ENCODE measurements at places on chromosomes 5 and 9. TPM values are rescaled to one million over a fixed set of nuclear protein-coding genes. Genes with fewer than 3 reads are reported as not detected.

GRCh38 chr9:14441976-14442651 lies 128.2 kb upstream of the NFIB start:
- no peak for DNase-seq

DNA sequence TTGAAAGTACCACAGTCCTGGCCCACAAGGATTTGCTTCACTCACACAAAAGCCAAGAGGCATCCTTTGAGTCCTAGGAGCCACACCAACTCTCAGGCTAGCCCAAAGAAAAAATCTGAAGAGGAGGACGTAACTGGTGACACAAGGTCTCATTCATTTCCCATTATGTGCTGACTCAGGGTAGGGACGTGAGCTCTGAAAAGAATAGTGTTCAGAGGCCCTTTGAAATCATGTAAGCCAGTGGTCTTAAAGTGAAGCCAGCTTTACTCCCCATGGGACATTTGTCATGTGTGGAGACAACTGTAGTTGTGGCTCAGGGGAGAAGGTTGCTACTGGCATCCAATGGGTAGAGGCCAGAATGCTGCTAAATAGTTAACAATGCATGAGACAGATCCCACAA lies 332.4 kb downstream of the KCTD16 start:
- no peak for DNase-seq

DNA sequence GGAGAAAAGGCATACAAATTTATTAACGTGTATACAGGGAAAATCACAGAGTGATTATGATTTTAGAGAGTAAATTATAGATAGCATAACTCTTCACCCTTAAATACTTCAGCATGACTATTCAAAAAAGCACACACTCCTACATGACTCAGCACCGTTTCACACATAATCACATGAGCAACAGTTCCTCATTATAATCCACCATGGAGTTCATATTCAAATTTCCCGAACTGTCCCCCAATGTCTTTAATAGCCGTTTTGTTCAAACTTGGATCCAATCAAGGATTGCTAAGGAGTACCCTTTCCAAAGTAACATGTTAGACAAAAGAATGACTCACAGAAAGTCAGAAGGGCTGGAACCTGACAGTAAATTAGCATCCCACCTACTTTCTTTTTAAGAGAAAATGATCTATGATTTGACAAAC lies 32.1 kb downstream of the RAPGEF1 start:
- no peak for DNase-seq

GRCh38 chr5:150068472-150068871 lies 17.9 kb downstream of the CSF1R start:
- no peak for DNase-seq

DNA sequence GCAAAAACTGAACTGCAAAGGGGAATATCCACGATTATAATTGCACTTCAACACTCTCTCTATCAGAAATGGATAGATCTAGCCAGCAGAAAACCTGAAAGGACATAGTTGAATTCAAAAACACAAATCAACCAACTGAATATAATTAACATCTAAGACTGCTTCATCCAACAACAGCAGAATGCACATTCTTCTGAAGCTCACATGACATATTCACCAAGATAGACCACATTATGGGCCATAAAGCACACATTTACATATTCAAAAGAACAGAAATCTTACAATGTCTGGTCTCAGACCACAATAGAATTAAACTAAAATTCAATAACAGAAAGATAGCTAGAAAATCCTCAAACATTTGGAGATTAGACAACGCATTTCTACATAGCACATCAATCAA lies 118.3 kb downstream of the FBXO4 start:
- no peak for DNase-seq

- DNase-seq = no peak
Measured at GRCh38 chr9:131503626-131504465, 1.1 kb downstream of the POMT1 start.

- DNase-seq = no peak
Measured at GRCh38 chr9:124239249-124240073, 18.3 kb upstream of the NEK6 start.

DNA sequence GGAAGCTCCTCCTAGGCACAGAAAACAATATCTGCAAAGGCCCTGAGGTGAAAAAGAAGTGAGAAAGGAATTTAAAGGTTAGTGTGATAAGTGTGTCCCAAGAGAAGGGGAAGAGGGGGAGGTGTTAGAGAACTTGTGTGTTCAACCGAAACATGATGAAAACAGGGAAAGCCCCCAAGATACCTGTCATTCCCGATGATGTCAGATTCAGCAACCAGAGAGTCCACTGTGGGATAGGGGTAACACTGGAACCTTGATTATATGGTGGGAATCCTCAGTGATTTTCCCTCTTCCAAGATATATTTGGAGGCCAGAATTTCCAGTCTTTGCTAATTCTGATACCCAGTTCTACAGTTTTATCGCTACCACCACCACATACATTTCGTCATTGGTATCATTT lies 15.5 kb upstream of the BNC2 start:
- no peak for DNase-seq

- DNase-seq = no peak
Measured at GRCh38 chr5:110321117-110321516, 405.4 kb downstream of the TMEM232 start.

- no peak for DNase-seq
Measured at GRCh38 chr5:81425569-81425968, 31.6 kb upstream of the ACOT12 start.

DNA sequence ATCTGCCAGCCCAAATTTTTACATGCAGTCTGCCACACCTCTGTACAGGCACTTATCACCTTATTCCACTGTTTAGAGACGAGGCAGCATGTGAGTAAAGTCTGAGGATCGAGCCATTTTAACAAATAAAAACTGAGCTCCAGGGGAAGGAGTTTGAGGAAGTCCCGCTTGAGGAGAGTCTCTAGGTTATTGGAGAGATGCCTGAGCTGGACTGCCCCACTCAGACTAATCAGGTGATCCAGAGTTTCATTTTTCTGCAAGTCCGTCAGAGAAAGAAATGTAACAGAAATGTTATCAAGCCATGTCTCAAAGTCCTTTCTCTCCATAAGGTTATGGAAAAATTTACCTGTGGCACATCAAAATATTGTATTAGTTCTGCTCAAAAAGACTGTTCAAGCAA lies 5.3 kb downstream of the FBXW2 start:
- no peak for DNase-seq

GRCh38 chr5:141514330-141515133 lies 25.7 kb downstream of the PCDHGC5 start:
- DNase-seq = no peak

GRCh38 chr9:117403403-117403811 lies 11.4 kb downstream of the ASTN2 start:
- no peak for DNase-seq

DNA sequence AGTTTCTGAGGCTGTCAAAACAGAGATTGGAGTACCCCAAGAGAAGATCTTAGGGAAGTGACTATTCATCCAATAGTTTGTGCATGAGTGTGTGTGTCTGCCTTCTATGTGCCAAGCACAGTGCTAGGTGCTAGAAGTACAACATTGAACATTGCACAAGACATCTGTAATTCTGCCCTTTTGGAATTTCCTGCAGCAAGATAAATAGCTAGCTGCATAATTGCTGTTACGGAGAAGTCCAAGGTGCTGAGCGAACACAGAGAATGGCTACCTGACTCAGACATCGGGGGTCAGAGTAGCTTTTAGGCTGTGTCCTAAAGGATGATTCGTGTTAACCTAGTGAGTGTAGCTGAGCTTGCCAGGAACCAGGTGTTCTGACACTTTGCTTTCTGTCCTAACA lies 44.8 kb downstream of the PAPPA start:
- DNase-seq = no peak

GRCh38 chr9:76101075-76101474 lies 210.6 kb downstream of the PCSK5 start:
- no peak for DNase-seq

DNA sequence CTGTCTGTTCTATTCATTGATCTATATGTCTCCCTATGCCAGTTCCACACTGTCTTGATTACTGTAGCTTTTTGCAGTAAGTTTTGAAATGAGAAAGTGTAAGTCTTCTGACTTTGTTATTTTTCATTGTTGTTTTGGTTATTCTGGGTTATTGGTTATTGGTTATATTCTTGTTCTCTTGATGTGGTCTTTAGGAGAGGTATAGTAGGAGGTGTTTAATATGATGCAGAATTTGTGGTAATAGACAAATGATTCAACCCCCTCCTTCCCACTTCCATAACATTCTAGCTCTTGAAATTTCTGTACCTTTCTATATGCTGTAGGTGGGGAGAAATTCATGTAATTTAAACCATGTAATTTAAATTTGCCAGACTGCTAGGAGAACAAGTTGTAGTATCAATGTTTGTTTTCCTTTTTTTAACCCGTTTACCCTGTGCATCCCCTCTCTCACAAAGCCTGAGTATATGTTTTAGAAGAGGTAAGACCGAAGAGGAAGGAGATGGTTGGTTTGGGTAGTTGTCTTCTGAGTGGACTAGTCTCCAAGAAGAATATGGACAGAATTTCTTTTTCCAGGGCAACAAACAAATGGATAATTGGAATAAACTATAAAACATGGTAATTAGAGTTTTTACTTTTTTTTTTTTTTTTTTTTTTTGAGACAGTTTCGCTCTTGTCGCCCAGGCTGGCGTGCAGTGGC lies 19.2 kb downstream of the ANKHD1 start:
- DNase-seq = no peak

Gene PCDHB3
- 0.77 TPM for total RNA-seq

Gene ANGPTL2
- 35.7 TPM for total RNA-seq

Gene IFNA13
- not detected for total RNA-seq

Gene CCDC183
- total RNA-seq = 2.1 TPM

Gene SEMA6A
- 6.3 TPM for total RNA-seq

Gene C5orf52
- total RNA-seq = not detected

Gene SSNA1
- 72.3 TPM for total RNA-seq

Gene ISL1
- not detected for total RNA-seq

Gene CCDC69
- 167 TPM for total RNA-seq

Gene FOXD1
- total RNA-seq = 0.19 TPM

Gene ENG
- 139 TPM for total RNA-seq
